ENCODE measurements at places on chromosomes 2 and 18. TPM values are rescaled to one million over a fixed set of nuclear protein-coding genes. Genes with fewer than 3 reads are reported as not detected.
A peak's percentile ranks its signal among the peaks of the same experiment; 100 is the strongest.

GRCh38 chr2:34029073-34029472 lies 430.0 kb upstream of the FAM98A start:
- DNase-seq = no peak
- H3K27me3 ChIP-seq = no peaks in the 10 kb centered on the region
- H3K4me3 ChIP-seq = no peak overlapping the region
- H3K4me1 ChIP-seq = no peaks in the 10 kb centered on the region
- H3K36me3 ChIP-seq = no peaks in the 10 kb centered on the region

DNA sequence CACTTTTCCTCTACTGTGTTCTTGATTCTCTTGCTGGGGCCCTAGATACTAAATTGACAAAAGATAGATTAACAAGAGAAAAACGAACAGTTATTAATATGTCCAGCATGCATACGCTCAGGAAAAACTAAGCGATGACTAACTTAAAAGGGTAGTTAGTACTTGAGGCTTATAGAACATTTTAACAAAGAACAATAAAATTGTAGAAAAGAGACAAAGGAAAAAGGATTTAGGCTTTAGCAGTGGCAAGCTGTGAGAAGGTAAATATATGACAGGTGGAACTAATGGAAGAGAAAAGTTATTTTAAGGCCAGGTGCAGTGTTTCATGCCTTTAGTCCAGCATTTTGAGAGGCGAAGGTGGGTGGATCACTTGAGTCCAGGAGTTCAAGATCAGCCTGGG lies 75.6 kb downstream of the MRO start:
- H3K27me3 ChIP-seq = no peaks in the 10 kb centered on the region
- peaks cover 6% of the 10 kb centered on the region for H3K4me1 ChIP-seq
- no peak for DNase-seq
- H3K36me3 ChIP-seq = no peaks in the 10 kb centered on the region
- H3K4me3 ChIP-seq = no peak overlapping the region

DNA sequence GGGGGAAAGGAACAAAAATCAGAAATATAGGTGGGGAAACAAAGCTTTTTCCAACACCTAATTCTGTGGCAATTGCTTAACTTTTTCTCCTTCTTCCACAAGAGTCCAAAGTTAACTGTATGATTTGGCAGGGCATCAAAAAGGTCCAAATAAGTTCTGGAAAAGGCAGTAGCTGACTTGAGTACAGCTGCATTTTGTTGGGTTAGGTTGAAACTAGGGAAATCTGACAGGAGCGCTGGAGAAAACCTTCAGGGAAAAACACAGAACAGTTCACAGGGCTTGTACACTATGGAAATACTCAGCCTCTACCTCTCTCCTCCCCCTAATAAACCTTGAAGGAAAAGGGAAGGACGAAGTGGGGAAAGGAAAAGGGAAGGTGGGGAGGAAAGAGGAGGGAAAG lies 438.6 kb downstream of the ZEB2 start:
- no peak for DNase-seq
- H3K4me3 ChIP-seq = no peak overlapping the region
- no peaks in the 10 kb centered on the region for H3K36me3 ChIP-seq
- no peak overlapping the region for H3K27ac ChIP-seq

GRCh38 chr2:239460780-239461179 lies 60.0 kb upstream of the HDAC4 start:
- no peak overlapping the region for H3K27ac ChIP-seq
- no peak overlapping the region for H3K4me3 ChIP-seq
- no peaks in the 10 kb centered on the region for H3K36me3 ChIP-seq
- H3K4me1 ChIP-seq = no peaks in the 10 kb centered on the region

DNA sequence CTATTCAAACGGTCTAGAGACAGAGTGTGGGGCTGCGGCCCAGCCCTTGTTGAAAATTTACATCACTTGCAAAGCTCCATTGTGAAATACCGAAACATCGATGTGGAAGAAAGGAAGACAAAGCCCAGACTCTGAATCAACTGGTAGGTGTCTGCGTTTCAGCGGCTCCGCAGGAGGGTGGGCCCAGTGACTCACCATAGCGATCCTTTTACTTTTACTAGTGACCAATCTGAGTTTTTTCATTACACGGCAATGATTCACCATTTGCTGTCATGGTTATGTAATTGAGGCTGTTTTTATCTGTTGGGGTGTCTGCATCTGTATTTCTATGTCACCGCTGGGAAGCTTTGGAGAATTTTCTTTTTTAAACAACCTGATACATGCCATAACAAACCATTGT lies 66.6 kb upstream of the ODC1 start:
- H3K4me1 ChIP-seq = no peaks in the 10 kb centered on the region
- no peak for DNase-seq
- no peak overlapping the region for H3K27ac ChIP-seq
- H3K27me3 ChIP-seq = no peaks in the 10 kb centered on the region

DNA sequence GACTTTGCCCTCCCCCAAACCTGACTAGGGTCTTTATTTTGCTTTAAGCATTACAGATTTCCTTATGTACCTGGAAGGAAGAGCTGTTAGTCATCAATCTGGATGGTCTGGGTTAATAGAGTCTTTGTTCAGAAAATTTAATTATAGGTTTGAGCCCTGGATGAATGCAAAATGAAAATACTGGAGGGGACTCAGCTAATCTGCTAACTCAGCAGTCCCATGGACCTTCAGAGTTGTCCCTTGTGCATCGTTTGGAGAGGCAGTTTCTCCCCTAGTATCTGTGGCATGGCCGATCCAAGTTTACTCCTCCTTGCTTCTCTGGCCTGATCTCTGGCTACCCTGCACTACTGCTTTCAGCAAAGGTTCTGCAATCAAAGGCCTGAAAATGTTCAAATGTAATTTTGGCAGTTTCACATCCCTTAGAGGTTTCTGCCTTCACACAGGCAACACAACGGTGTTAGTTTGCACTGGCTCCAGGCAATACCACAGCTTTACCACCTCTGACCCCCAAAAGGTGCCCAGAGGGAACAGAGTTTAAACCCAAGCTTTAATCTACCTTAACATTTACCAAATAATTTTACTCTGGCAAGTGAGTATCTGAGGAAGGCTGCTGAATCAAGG lies 134.3 kb downstream of the THADA start:
- H3K4me3 ChIP-seq = no peak overlapping the region
- H3K36me3 ChIP-seq = no peaks in the 10 kb centered on the region
- DNase-seq = no peak
- peaks cover 4% of the 10 kb centered on the region for H3K4me1 ChIP-seq
- H3K27me3 ChIP-seq = no peaks in the 10 kb centered on the region
- no peak overlapping the region for H3K27ac ChIP-seq

DNA sequence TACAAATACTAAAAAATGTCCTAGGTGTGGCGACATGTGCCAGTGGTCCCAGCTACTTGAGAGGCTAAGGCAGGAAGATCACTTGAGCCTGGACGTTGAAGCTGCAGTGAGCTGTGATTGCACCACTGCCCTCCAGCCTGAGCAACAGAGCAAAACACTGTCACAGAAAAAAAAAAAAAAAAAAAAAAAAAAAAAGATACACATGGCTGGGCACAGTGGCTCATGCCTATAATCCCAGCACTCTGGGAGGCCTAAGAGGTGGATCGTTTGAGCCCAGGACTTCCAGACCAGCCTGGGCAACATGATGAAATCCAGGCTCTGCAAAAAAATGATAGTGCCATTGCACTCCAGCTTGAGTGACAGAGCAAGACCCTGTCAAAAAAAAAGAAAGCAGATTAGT lies 13.7 kb downstream of the KANSL1L start:
- H3K36me3 ChIP-seq = peaks cover 35% of the 10 kb centered on the region
- H3K27ac ChIP-seq = no peak overlapping the region
- no peaks in the 10 kb centered on the region for H3K27me3 ChIP-seq
- no peak overlapping the region for H3K4me3 ChIP-seq
- H3K4me1 ChIP-seq = no peaks in the 10 kb centered on the region
- no peak for DNase-seq

- no peak overlapping the region for H3K27ac ChIP-seq
- no peaks in the 10 kb centered on the region for H3K36me3 ChIP-seq
- H3K27me3 ChIP-seq = no peaks in the 10 kb centered on the region
- no peak for DNase-seq
Measured at GRCh38 chr2:195450552-195451113, 206.4 kb upstream of the SLC39A10 start.

- H3K4me1 ChIP-seq = peaks cover 11% of the 10 kb centered on the region
- no peaks in the 10 kb centered on the region for H3K36me3 ChIP-seq
- no peak overlapping the region for H3K4me3 ChIP-seq
- no peak overlapping the region for H3K27ac ChIP-seq
- H3K27me3 ChIP-seq = no peaks in the 10 kb centered on the region
Measured at GRCh38 chr2:234632527-234633391, 135.9 kb upstream of the ARL4C start.

DNA sequence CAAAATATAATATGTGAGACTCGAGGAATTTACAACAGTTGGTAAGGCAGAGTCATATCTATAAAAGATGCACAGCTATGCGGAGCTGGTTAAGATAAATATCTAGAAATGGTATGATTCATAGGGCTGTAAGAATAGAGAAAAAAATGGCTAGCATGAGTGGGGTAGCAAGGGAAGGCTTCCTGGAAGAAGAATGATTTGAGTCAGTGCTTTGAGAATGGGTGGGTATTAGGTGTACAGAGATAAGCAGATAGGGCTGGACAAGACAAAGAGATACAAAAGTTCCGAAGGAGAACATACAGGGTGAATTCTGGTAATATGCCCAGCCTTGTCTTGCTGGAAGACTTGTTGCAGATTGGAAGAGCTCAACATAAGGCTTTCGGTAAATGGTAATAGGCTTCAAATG lies 291.5 kb upstream of the CCDC68 start:
- H3K27me3 ChIP-seq = no peaks in the 10 kb centered on the region
- no peak overlapping the region for H3K27ac ChIP-seq
- peaks cover 13% of the 10 kb centered on the region for H3K36me3 ChIP-seq
- no peak for DNase-seq

GRCh38 chr18:45745817-45746461 lies 22.0 kb downstream of the SLC14A1 start:
- H3K27ac ChIP-seq = no peak overlapping the region
- no peaks in the 10 kb centered on the region for H3K4me1 ChIP-seq
- H3K27me3 ChIP-seq = no peaks in the 10 kb centered on the region
- H3K4me3 ChIP-seq = no peak overlapping the region
- DNase-seq = no peak

GRCh38 chr18:33466822-33467221 lies 26.3 kb upstream of the CCDC178 start:
- H3K27ac ChIP-seq = no peak overlapping the region
- no peaks in the 10 kb centered on the region for H3K4me1 ChIP-seq
- no peak for DNase-seq
- H3K4me3 ChIP-seq = no peak overlapping the region
- H3K27me3 ChIP-seq = no peaks in the 10 kb centered on the region

- H3K27me3 ChIP-seq = no peaks in the 10 kb centered on the region
- peak; percentile 47 for DNase-seq
- no peak overlapping the region for H3K27ac ChIP-seq
- no peak overlapping the region for H3K4me3 ChIP-seq
Measured at GRCh38 chr2:25371253-25372241, 29.8 kb upstream of the DNMT3A start.

ATP6V1B1 gene
- total RNA-seq = not detected

COLEC12 gene
- 97.7 TPM for total RNA-seq

FAM210A gene
- total RNA-seq = 23.2 TPM

FOSL2 gene
- total RNA-seq = 4.9 TPM

EPB41L5 gene
- total RNA-seq = 48.8 TPM

SEMA4F gene
- 7.0 TPM for total RNA-seq

PTH2R gene
- 0.37 TPM for total RNA-seq

Measured in endodermal cell (in vitro differentiated cells).